Activated T-helper 9 cell treated with anti-CD3 and anti-CD28 coated beads, Interleukin-2, amount 50 U/mL, for 16 hours (primary cell): ENCODE measurements at places on chromosomes 1 and 21.

DNA sequence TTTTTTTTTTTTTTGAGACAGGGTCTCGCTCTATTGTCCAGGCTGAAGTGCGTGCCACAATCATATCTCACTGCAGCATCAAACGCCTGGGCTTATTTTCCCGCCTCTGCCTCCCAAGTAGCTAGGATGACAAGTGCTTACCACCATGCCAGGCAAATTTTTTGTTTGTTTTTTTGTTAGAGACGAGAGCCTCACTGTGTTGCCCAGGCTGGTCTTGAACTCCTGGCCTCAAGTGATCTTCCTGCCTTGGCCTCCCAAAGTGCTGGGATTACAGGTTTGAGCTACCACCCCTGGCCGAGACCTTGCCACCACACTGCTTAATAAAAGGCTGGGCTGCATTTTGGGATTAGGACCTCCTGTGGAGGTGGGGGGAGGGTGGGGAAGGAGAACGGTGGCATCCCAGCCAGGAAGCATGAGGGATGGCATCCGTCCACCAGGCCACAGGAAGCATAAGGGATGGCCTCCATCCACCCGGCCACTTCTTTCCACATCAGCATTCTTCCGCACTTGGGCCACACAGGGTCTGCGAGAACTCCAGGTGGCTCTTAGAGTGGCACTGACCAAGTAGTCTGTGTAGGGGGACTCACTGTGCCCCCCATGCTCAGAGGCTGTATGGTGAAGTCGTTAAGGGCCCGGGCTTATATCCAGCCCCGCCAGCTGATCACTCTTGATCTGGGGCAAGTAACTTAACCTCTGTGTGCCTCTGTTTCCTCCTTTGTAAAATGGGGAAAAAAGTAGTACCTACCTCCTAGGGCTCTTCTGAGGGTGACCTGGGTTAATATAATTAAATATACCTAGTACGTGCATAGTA is 75.0 kb downstream of the GALNT2 start:
- no peak for DNase-seq

DNA sequence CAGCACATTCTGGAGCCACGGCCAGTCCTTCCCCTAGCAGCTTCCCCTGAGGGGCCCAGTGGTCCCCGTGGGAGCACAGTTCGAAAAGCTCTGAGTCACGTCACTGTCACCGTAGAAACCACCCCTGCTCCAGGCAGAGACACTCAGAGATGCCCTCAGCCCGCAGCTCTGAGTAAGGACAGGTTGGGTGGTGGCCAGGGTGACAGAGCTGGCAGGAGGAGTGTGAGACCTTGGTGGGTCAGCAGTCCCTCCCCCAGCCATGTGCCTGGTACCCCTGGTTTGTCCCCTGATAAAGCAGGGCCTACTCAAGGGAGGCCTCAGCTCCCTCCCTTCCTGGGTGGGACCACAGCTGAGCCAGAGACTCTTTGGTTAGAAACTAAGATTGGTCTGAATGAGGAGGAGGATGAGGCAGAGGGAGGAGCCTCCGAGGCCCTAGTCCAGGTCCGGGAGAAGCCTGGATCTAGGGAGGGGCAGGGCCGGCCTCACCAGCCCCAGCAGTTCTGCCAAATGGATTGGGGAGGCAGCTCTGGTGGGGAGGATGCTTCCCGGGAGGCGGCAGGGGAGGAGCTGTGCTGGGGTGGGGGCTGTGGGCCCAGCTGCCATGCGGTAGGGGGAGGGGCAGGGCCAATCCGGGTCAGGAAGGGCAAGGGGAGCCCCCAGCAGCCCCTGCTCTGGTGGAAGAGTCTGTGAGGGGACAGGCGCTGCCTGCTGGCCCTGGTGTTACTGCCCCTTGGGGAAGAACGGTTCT is 55.2 kb downstream of the SLC9A1 start:
- no peak for DNase-seq

DNA sequence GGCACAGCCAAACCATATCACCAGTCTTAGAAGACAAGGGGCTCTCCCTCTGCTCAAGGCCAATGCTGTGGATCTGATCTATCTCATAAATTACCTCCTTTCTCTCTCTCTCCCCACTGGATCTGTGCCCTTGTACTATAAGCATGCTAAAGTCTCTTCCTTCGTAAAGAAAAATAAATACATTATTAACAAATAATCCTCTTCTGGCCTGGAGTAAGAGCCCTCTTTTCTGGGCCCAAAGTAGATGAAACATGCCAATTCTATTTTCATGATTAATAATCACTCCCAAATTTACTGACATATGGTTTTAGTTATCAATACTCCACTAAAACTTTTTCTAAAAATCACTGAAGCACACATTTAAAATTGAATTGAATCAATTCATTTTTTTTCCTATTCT is 889.7 kb downstream of the ADGRL2 start:
- no peak for DNase-seq

- no peak for DNase-seq
Observed at GRCh38 chr1:110490791-110491451, 28.1 kb downstream of the KCNA10 start.

GRCh38 chr1:93671099-93671621 is 10.5 kb downstream of the BCAR3 start:
- no peak for DNase-seq

DNA sequence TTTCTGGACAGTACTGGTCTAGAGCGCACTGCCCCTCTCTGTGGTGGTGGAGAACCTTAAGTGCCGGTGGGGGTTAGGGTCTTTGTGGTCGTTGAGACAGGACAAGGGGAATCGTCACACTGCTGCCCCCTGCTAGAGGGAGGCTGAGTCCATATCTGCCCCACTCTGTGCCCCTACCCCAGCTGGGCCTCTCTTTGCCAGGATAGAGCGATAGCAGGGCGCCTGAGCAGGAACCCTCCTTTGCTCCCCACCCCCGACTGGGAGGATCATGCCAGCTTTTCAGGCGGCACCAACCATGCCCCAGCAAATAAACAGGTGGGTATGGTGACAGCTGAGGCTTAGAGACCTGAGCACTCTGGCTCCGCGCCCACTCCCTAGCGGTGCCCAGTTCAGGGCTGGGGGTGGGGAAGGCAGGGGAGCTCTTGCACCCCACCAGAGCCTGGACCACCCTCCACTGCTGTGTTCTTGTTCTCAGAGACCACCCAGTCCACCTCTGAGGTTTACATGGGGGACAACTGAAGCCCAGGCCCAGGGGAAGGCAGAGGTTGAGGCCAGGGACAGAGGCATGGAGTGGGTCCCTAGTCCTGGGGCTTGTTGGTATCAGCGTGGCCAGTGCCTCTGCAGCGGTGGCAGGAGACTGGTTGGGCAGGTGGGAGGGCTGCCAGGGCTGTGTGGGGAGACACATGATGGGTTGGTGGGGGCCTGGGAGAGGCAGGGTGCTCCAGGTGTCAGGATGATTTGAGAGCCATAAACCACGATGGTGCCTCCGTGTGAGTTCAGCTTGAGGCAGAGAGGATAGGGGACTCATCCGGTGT is 1.6 kb downstream of the PADI2 start:
- no peak for DNase-seq

GRCh38 chr1:27388337-27389005 is 4.0 kb upstream of the GPR3 start:
- peak; percentile 61 for DNase-seq

GRCh38 chr1:58982259-58982998 is 198.6 kb upstream of the JUN start:
- no peak for DNase-seq

DNA sequence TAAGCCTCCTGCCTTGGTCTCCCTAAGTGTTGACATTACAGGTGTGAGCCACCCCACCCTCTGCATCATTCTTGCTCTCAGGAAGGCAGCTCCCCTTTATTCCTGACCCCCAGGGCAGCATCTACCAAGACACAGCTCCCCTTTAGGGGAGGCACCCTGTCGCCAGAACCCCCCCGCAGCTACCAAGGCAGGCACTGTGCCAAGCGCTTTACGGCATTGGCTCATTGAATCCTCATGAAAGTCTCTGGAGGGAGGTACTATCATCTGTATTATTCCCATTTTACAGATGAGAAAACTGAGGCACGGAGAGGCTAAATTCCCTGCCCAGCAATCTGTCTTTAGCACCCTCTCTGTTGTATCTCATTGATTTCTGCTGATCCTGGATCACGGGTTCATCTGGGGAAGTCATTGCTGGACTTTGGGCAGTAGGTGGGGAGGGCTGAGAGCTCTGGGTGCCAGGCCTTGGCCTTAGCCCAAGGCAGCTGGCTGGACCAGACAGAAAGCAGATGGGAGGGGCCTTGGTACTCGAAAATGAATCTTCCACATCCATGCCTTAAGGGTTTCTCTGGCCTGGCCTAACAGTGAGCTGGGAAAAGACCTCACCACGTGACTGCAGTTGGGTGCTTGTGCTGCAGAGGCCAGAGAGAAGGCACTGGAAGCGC is 5.9 kb downstream of the PLOD1 start:
- no peak for DNase-seq

- DNase-seq: peak; percentile 16
Observed at GRCh38 chr21:44407493-44407892, 47.8 kb upstream of the LRRC3 start.
